Activated CD8-positive, alpha-beta T cell treated with anti-CD3 and anti-CD28 coated beads for 36 hours (primary cell): ENCODE measurements at places on chromosomes 16 and 17. TPM values are rescaled to one million over a fixed set of nuclear protein-coding genes. Genes with fewer than 3 reads are reported as not detected.

DNA sequence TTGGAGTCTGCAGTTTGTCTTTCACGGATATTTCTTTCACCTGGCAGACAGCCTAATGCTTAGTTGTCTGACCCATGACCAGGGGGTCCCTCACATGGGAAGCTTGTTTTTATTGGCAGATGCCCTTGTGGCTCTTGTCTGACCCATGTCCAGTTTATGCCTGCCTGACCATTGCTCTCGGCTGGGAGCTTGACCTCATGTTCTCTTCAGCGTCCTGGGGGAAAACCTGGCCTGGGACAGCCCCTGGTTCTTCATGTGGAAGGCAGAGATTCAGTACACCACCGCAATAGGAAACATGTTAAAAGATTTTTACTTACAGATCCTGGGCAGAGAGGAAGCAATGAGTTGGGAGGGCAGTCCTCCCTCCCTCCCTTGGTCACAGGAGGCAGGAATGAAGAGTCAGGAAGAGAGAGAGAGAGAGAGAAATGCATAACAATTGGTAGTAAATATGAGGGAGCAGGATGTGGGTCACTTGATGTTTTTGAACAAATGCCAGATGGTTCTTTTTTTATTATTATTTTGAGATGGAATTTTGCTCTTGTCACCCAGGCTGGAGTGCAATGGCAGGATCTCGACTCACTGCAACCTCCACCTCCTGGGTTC, 302.7 kb upstream of the MYOCD start:
- DNase-seq = no peak
- H3K4me1 ChIP-seq = no peaks in the 10 kb centered on the region
- no peaks in the 10 kb centered on the region for H3K36me3 ChIP-seq
- H3K4me3 ChIP-seq = no peak overlapping the region
- no peak overlapping the region for H3K27ac ChIP-seq

DNA sequence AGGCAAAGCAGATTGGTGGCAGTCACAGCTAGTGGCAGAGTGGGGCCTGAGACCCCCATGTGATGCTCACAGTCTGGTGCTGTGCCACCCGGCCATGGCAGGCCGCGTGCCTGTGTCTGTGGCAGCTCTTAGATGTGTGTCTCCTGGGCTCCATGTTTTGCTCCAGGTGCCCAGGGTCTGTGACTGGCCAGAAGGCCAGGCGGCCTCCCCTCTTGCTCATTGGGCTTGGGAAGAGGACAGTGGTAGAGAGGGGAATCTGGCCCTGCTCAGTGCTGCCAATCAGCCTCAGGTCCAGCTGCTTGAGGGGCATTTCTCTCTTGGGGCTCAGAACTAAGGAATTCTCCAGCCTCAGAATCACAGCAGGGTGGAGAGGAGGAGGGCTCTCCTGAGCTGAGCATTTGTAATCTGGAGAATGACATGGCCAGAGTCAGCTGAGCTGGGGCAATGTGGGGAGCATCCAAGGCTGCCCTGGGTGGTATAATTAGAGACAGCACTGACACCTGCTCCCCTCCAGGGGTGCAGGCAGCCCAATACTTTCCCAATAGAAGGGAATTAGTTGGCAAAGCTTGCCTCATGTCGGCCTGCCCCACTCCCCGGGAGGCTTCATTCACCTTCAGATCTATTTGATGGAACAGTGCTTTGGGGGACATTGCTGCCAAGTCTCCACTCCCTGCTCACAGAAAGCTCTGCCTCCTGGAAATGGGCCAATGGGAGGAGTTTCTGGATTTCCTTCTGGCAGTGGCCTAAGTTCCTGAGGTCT, 2.7 kb upstream of the LASP1NB start:
- no peak overlapping the region for H3K4me3 ChIP-seq
- no peak for DNase-seq
- H3K27me3 ChIP-seq = no peaks in the 10 kb centered on the region
- H3K27ac ChIP-seq = peak overlapping the region; percentile 62

DNA sequence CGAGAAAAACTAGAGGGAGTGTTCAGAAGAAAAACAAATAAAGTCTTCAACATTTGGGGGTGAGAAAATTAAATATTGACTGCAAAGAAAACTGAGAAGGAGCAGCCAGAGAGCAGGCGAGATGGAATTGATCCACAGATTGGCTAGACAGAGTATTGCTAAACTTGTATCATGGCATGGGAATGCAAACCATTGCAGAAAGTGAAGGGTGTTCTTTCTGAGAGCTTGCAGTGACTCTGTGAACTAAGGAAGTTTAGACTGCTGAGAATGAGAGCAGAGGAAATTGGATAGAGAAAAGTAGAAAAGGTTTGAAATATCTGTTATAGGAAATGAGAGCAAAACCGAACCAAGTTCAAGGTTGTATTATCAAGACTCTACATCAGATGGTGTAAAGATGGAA, 191.5 kb downstream of the HS3ST3A1 start:
- DNase-seq = no peak
- no peak overlapping the region for H3K4me3 ChIP-seq
- no peaks in the 10 kb centered on the region for H3K36me3 ChIP-seq
- no peak overlapping the region for H3K27ac ChIP-seq
- H3K4me1 ChIP-seq = no peaks in the 10 kb centered on the region
- H3K27me3 ChIP-seq = peaks cover 7% of the 10 kb centered on the region

Gene TERB1
- not detected for total RNA-seq

Gene CCL2
- total RNA-seq = not detected

DNA sequence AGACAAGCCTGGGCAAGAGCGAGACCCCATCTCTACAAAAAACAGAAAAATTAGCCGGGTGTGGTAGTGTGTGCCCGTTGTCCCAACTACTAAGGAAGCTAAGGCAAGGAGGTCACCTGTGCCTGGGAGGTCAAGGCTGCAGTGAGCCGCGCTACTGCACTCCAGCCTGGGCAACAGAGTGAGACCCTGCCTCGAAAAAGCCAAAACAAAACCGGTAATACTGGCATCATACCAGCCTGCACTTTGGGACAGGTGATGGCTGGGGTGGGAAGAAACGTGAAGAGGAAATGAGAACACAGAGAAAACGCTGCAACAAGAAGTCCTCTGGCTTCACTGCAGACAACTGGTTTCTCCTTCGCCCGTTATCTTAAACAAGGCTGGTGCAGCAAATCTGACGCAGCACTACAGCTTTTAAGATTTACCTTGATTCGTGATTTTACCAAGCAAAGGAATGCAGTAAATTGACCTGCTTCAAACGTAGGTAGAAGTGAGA, 725 bp upstream of the CASC3 start:
- H3K4me3 ChIP-seq = peak overlapping the region; percentile 81
- H3K27me3 ChIP-seq = no peaks in the 10 kb centered on the region
- peaks cover 39% of the 10 kb centered on the region for H3K4me1 ChIP-seq

DNA sequence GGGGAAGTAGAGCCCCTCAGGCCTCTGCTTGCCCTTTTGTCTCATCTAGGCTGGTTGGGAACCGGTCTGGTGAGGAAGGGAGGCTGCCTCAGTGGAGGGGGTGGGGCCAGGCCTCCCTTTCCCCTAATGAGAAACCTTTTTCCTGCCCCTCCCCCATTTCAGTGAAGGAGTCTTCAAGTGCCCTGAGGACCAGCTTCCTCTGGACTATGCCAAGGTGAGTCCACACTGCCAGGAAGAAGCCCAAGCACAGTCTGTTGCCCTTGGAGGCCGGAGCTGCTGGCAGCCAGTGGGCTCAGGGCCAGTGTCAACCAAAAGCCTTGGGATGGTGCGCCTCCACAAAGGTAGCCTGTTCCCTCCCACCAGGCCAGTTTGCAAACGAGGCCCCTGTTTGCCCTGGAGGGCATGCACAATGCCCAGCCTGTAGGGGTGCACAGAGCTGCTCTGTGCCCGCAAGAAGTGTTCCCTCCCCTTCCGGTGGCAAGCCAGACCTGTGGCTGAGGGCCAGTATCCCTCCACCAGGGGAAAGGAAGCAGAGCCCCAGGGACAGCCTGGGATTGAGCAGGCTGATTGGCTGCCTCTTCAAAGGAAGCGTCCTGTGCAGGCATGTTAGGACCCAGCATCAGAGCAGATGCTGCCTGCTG, 3.4 kb downstream of the TRAF4 start:
- no peak for DNase-seq
- H3K27ac ChIP-seq = peak overlapping the region; percentile 52
- H3K4me3 ChIP-seq = peak overlapping the region; percentile 91
- H3K4me1 ChIP-seq = peaks cover 43% of the 10 kb centered on the region
- peaks cover 49% of the 10 kb centered on the region for H3K36me3 ChIP-seq

DNA sequence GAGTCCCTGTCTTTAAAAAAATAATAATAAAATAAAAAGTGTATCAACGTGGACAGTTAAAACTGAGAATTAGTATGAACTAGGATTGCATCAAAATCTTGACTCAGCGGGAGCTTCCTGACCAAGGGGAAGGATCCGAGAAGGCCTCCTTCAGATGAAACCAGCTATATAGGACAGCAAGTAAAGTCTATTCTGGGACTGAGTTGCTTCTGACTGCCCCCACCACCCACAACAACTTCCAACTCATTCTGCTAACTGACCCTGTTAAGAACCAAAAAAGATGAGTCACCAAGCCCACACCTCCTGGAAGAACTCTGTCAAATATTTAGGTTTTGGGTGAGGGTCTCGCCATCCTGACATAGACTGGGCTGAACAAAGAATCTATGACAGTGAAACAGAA, 24.9 kb downstream of the MPP3 start:
- no peak overlapping the region for H3K4me3 ChIP-seq
- H3K36me3 ChIP-seq = peaks cover 1% of the 10 kb centered on the region
- peaks cover 2% of the 10 kb centered on the region for H3K4me1 ChIP-seq
- no peak overlapping the region for H3K27ac ChIP-seq

Gene HAS3
- 0.43 TPM for total RNA-seq

Gene TVP23A
- total RNA-seq = not detected

Gene PRCD
- not detected for total RNA-seq

DNA sequence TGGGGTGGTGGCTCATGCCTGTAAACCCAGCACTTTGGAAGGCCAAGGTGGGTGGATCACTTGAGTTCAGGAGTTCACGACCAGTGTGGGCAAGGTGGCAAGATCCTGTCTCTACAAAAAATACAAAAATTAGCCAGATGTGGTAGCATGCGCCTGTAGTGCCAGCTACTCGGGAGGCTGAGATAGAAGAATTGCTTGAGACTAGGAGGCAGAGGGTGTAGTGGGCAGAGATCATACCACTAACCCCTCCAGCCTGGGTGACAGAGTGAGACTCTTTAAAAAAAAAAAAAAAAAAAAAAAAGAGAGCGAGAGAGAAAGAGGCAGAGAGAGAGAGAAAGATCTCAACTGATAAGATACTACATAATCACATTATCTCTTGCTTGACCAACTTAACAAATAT, 45.9 kb downstream of the KANSL1 start:
- peak; percentile 69 for DNase-seq
- H3K4me1 ChIP-seq = peaks cover 81% of the 10 kb centered on the region
- H3K36me3 ChIP-seq = peaks cover 16% of the 10 kb centered on the region
- no peaks in the 10 kb centered on the region for H3K27me3 ChIP-seq
- H3K4me3 ChIP-seq = peak overlapping the region; percentile 25

DNA sequence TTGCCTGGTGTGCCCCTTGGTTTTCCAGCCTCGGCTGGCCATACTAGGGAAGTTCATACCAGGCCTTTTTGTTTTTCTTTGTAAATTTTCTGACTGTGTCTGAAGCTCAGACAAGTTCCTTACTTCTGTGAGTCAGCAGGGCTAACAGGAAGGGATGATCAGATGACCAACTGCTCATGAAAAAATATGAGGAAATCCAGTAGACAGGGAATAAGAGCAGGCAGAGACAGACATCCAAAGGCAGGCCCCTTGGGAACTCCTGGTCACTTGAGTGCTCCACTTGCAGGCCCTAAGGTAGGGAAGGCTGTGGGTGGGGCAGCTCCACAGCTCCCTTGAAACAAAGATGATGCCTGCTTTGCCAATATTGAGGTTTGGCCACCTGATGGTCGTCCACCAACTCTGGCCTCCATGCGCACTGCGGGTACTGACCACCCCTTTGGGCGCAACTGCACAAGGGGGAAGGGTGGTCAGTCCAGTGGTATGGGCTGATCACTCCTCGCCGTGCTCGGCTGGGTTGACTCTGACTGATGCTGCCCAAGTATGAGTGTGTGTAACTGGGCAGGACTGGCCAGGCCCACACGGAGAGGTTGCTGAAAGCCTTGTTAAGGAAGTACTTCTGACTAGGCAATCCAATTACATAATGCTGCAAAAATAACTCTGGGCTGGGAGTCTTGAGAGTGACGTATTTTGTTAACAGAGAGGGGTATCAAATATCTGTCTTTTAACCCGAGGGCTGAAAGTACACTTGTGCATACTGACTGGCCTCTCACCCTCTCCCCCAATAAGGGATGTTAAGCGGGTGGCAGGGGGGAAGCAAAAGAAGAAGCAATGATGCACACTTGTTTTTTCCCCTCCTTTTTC, 20.8 kb upstream of the ZFHX3 start:
- H3K36me3 ChIP-seq = no peaks in the 10 kb centered on the region
- peaks cover 57% of the 10 kb centered on the region for H3K27me3 ChIP-seq
- H3K4me3 ChIP-seq = no peak overlapping the region
- peaks cover 6% of the 10 kb centered on the region for H3K4me1 ChIP-seq
- DNase-seq = no peak
- no peak overlapping the region for H3K27ac ChIP-seq

DNA sequence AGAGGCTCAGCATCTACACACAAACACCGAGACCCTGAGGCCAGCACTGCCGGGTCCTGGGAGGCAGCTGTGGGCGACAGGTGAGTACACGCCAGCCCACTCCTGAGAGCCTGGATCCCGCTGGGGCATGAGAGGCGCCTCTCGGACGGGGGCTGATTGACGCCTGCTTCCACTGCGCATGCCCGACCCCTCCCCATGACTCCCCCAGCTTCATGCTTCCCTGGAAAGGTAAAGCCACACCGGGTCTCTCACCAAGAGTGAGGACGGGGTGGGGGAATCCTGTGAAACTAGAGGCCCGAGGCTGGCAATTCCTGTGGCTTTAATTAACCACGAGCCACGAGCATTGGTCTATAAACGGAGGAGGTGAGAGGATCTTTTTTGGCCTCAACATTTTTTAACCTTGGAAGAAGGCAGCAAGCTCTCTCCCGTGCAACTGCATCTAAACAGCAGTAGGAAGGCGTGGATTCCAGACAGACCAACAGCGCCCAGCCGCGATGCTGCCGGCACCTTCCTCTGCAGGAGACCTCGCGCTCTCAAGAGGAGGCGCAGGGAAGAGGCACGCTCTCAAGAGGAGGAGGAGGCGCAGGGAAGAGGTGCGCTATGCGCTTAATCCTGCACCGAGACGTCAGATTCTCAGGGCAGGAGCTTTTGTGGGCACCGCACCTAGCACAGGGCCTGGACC, 71.8 kb upstream of the METRNL start:
- no peaks in the 10 kb centered on the region for H3K4me1 ChIP-seq
- no peak for DNase-seq
- no peak overlapping the region for H3K4me3 ChIP-seq
- no peaks in the 10 kb centered on the region for H3K27me3 ChIP-seq
- no peak overlapping the region for H3K27ac ChIP-seq

- H3K36me3 ChIP-seq = no peaks in the 10 kb centered on the region
- no peak overlapping the region for H3K4me3 ChIP-seq
- DNase-seq = no peak
Measured at GRCh38 chr16:85207357-85207921, 95.2 kb upstream of the CIBAR2 start.

DNA sequence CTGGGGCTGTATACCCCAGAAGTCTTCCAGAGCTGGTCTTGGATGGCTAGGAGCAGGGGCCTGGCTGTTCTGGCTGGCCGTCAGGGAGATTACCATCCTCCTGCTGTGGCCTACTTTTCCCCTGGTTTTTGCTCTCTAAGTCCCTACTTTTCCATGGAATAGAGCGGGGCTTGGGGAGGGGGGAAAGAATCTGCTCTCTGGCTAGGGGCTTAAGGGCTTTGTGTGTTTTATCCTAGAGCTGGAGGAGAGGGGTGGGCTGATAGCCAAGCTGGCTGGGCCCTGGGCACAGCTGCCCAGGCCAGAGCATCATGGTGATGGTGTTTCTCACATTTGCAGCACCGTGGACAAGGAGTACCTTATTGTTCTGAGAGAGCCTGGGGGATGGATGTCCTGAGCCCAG, 3.6 kb downstream of the NRN1L start:
- no peaks in the 10 kb centered on the region for H3K27me3 ChIP-seq
- no peak overlapping the region for H3K27ac ChIP-seq
- peaks cover 7% of the 10 kb centered on the region for H3K4me1 ChIP-seq
- DNase-seq = no peak
